ENCODE measurements at places on chromosomes 2 and 18.
A peak's percentile ranks its signal among the peaks of the same experiment; 100 is the strongest.

- no peak for DNase-seq
Observed at GRCh38 chr18:5969989-5970403, 74.7 kb upstream of the TMEM200C start.

GRCh38 chr2:36734304-36734703, 37.8 kb downstream of the VIT start:
- DNase-seq: no peak

- no peak for DNase-seq
Observed at GRCh38 chr2:219309278-219309677, at the start of gene PTPRN. TSS of gene PTPRN (minus strand) at chr2:219309401. CDS start at chr2:219309332, 69 bp downstream.

GRCh38 chr18:66682855-66683322, 79.0 kb upstream of the CDH19 start:
- DNase-seq: no peak

- no peak for DNase-seq
Observed at GRCh38 chr18:74899554-74899953, 301.9 kb downstream of the ZNF407 start.

DNA sequence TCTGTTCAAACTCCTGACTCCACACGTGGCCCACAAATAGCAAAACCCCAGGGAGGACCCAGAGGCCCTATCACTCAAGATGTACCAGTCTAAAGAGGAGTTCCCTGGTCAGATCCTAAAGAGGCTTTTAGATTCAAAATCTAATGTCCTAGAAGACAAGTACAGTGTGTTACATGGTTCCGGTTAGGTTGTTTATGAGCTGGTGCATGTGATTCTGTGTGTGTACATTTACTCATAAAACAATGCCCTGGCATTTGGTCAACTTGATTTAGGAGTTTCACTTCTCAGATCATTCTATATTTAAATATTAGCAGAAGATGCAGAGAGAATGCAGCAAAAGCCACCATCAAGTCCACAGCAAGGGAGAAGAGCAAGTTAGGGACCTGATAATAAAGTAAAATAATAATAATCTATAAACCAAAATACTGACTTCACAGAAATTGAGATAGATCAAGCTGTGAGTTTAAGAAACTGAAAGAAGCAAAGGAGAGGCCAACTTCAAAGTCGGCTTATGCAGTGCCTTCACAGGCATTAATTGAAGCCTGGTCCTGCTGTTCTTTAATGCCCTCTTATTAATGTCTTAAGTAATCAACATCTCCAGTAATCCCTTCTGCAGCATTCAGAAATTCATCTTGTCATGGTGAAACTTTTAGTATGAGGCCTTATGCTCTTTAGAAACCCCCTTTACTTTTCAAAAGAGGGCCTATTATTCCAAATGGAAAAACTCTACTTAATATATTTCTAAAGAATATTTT, 4.2 kb upstream of the AP1S3 start:
- DNase-seq: no peak

GRCh38 chr18:10453806-10454680, at the start of gene APCDD1:
TSS of gene APCDD1 (plus strand) at chr18:10454635. CDS start at chr18:10454982, 347 bp downstream.
- DNase-seq: no peak

GRCh38 chr2:74576863-74577229, 22.3 kb downstream of the DOK1 start:
- DNase-seq: no peak

DNA sequence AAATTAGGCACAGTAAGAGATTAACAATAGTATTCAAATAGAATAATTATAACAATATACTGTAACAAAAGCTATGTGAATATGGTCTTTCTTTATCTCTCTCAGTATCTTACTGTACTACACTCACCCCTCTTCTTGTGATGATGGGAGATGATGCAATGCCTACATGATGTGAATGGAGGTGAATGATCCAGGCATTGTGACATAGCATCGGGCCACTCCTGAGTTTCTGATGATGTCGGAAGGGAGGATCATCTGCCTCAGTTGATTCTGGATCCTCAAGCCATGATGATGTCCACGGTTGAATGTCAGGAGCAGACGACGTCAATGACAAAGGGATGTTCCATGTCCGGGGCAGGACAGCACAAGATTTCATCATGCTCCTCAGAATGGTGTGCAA, 268.3 kb upstream of the MGAT5 start:
- no peak for DNase-seq

- no peak for DNase-seq
Observed at GRCh38 chr18:36321658-36322407, 24.3 kb downstream of the FHOD3 start.

DNA sequence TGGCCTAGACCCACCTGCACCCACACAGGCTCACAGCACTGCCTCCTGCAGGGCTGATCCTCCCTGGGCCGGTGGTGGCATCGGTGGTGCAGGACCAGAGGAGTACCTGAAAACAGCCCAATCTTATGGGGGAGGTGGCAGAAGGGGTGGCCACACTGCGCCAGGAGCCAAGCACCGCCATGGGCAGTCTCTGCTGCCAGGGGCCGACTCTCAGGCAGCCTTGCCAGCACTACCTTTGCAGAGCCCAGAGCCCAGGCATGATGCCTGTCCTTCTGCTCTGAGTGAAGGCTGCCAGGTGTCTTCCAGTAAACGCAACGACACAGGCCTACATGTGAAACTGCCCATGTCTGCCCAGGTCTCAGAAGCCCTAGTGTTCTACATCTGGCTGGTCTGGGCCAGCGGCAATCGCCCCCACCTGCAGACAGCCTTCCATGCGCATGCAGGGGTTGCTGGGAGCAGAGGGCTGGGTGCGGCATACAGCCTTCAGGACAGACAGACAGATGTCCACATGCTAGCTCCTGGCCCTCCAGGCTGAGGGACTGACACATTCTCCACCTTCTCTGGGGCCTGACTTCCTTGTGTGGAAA, 6.8 kb downstream of the HS6ST1 start:
- no peak for DNase-seq

DNA sequence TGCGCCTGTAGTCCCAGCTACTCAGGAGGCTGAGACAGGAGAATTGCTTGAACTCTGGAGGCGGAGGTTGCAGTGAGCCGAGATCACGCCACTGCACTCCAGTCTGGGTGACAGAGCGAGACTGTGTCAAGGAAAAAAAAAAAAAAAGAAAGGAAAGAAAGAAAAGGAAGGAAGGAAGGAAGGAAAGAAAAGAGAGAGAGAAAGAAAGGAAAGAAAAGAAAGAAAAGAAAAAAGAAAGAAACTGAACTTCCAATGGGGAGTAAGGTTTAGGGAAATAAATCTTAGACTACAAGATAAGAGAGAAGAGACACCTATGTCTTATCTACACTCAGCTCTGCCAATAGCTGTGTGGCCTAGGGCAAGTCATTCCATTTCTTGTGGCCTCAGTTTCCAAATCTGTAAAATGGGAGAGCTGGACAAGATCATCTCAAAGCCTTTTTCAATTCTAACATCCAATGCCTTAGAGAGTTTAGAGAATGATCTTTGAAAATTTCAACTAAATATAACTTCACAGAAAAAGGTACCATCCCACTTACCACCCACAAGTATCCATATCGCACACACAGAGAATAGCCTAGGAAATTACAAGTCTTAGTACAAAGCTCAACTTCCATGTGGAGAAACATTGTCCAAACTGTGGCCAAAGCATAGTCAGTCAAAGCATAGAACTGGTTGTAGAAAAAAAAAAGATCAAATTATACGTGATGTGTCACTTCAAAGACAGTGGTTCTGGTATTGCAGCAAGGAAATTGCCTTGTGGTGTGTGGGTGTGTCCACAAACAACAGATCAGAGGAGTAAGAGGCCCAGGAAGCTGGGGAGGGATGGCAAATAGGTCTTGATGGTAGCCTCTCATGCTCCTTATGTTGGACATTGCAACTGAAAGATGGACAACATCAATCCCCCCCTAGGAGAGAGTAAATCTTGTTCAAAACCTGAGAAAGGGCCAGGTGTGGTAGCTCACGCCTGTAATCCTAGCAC, 42.4 kb downstream of the SLC14A2 start:
- DNase-seq: no peak

DNA sequence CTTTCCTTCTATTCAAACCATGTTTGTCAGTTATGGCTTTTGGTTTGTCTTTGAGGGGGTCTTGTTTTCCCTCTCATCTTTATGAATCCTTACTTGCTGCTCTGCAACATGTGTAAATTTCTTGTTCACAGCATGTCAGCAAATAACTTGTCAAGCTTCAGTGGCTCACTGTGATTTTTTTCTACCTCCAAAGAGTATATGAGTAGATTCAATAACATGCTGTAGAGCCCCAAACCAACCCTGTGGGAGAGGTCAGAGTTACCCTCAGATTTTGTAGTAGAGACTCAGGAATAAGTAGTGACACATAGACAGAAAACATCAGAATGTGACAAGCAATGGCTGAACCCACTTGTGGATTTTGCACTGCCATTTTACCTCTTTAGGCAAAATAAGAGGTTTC, 121.6 kb downstream of the PLCL1 start:
- DNase-seq: no peak

DNA sequence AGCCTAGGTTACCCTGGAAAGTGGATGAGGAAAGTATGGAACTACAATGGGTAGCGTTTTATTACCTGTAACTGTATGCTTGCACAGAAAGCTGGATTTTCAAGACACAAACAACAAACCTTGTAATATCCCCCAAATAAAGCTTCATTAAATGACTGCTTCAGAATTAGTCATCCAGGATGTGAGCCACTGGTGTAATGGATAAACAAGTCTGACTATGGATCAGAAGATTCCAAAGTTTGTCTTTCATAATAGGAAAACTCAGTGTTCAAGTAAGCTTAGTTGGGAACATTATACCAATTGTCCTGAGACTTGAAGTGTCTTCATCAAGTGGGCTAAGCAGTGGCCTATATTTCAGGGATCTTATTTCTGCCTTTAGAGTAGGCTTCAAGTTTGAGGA, 518.8 kb downstream of the LRP1B start:
- no peak for DNase-seq

DNA sequence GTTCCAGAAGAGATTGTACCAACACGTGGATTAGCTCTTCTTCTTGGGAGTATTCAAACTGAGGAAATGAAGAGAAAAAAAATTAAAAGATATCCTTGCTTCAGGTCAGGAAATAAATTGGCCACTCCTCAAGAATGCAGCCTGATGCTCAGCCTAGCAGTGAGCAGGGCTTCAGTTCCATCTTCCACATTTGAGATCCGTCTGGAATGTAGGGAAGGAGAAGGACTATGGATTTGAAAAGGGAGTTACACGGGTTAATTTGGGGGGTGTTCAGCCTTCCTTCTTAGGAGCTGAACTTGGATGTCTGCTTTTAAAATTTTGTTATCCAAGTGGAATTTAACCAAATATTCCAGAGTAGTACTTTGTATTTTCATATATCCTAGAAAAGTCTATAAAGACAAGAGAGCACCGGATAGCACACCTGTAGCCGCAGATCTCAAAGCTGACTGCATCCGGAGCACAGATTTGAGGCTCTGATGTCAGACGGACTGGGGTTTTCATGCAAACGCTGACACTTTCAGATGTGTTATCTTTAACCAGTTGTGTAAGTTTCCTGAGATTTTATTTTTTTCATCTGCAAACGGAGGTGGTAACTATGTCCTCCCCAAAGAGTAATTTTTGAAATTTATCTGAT, 99.3 kb downstream of the COPS8 start:
- DNase-seq: no peak

- DNase-seq: no peak
Observed at GRCh38 chr2:40363231-40363630, 88.7 kb downstream of the SLC8A1 start.

- no peak for DNase-seq
Observed at GRCh38 chr2:235402422-235402821, 91.4 kb upstream of the AGAP1 start.

DNA sequence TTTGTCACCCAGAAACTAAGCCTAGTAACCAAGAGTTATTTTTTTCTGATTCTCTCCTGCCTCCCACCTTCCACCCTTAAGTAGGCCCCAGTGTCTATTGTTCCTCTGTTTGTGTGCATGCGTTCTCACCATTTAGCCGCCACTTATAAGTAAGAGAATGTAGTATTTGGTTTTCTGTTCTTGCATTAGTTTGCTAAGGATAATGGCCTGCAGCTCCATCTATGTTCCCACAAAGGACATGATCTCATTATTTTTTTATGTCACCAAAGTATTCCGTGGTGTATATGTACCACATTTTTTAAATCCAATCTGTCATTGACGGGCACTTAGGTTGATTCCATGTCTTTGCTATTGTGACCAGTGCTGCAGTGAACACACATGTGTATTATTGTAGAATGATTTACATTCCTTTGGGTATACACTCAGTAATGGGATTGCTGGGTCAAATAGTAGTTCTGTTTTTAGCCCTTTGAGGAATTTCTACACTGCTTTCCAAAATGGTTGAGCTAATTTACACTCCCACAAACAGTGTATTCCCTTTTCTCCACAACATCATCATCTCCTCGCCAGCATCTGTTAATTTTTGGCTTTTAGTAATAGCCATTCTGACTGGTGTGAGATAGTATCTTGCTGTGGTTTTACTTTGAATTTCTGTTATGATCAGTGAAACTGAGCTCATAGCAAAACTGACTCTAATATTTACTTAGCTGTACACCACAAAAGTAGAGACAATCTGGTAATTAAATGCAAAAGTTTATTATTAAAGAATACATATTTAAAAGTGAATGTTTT, 660.1 kb upstream of the SLC8A1 start:
- DNase-seq: no peak

DNA sequence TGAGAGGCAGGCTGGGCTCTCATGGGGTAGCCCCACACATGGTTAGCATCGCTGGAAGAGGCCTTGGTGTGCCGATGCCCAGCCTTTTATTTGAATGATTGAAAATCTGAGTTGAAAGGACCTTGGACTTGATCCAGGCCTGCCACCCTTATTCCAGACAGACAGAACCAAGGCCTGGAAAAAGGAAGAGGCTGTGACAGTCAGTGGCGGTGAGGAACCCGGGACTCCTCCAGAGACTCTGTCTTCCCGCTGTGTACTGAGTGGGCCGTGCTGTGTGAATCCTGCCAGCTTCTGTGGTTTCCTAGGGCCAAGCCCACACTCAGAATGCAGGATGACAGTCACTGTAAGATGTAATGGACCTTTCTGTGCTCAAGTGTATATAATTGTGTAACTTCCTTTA, 218.5 kb downstream of the LDLRAD4 start:
- no peak for DNase-seq

- peak; percentile 18 for DNase-seq
Observed at GRCh38 chr2:199470672-199471442, 13.1 kb upstream of the SATB2 start.

- DNase-seq: no peak
Observed at GRCh38 chr2:160460333-160460731, 33.3 kb downstream of the RBMS1 start.

- no peak for DNase-seq
Observed at GRCh38 chr2:238024986-238025385, 35.8 kb upstream of the SCLY start.

DNA sequence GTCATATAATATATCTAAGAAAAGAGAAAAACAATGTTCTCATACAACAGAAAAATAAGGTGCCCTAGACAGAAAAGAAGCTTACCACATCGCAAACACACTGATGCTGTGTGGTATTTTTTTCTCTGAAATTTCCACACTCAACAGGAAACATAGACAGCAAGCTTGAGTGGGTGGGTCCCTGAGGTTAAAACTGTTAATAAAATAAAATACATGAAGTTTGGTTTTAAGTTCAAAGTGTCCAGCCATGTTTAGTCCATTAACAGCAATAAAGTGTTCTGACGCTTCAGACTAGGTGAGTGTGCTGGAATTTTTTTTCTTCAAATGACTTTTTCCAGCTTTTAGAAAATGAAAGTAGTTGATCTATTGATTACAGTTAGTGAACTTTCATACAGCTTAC, 83.3 kb upstream of the EPB41L5 start:
- no peak for DNase-seq

GRCh38 chr2:50820176-50820575, 211.8 kb downstream of the NRXN1 start:
- no peak for DNase-seq
